ENCODE measurements at places on chromosomes 3 and 15.

- no peak for DNase-seq
These were observed 268.6 kb upstream of the UBE2E1 start for GRCh38 chr3:23537101-23537551.

DNA sequence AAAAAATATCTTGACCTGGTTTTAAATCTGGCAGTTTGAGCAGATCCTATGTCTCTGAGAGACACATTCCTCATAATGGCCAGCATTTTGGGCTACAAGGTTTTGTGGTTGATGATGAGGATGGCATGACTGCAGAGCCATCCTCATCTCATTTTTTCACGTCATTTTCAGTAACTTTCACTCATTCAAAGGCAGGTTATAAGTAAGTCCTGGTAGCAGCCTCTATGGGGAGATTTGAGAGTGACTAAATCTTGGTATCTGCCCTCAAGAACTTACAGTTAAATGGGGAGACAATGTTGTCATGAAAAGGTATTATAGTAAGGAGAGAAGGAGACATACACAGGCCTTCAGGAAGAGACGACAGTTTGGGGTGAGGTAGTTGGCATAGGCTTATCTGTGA lies 14.5 kb downstream of the TIGIT start:
- no peak for DNase-seq

DNA sequence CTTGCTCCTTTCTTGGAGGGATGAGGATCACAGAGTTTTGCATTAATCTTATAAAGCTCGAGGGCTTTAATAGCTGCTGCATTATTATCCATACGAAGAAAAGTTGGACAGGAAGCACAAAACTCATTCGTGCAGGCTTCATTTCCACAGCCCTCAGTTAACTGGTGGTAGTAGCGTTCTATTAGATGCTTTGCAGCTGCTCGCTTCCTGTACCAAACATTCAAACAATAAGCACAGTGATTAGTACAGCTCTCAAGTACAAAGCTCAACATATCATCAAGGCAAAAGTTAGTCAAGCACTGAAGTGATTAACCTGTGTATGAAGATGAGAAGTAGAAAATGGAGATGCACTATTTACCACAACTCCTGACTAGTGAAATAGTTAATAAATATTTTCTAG lies 63.3 kb downstream of the UBE3A start:
- DNase-seq, result no peak

- DNase-seq, result no peak
These were observed 58.1 kb downstream of the FEM1B start for GRCh38 chr15:68335655-68336054.

DNA sequence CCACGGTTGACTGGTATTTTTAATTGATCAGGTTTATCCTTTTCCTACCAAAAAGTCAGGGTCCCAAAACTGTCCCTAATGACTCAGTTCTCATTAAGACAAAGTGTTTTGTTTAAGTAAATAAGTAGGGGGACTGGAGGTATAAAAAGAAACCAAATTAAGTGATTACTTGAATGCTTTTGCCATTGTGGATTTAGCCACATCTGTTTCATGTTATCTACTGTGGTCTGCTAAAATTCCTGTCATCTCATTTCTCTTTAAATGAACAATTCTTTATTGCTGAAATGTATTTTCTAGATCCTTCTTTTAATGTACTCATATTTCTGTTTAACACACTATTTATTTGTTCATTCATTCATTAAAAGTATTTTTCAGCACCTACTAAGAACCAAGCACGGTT lies 625.9 kb upstream of the ADAMTS9 start:
- DNase-seq, result no peak

- DNase-seq, result no peak
These were observed 13.0 kb upstream of the SEC62 start for GRCh38 chr3:169953462-169954141.

DNA sequence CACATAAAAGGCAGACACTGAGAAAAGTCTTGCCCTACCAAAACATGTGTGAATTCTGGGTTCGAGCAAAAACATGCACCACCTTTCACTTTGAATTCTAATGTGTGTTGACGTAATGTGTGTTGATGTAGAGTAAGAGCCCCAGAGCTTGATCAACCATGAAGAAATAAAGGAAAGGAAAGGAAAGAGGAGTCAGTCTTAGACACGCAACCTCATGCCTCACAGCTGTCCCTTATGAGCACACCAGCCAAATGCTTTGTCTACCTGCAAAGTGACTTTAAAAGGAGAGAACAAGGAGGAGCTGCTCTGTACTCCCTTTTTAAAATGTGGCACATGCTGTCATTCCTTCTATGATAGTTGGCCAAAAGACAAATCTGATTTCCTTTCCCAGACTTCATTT lies 80.8 kb downstream of the RFTN1 start:
- no peak for DNase-seq

GRCh38 chr15:75156326-75157215 lies 45.1 kb upstream of the C15orf39 start:
- DNase-seq, result no peak

GRCh38 chr15:79442911-79443310 lies 10.8 kb downstream of the MINAR1 start:
- no peak for DNase-seq

GRCh38 chr3:54772746-54773145 lies 155.1 kb downstream of the LRTM1 start:
- no peak for DNase-seq

DNA sequence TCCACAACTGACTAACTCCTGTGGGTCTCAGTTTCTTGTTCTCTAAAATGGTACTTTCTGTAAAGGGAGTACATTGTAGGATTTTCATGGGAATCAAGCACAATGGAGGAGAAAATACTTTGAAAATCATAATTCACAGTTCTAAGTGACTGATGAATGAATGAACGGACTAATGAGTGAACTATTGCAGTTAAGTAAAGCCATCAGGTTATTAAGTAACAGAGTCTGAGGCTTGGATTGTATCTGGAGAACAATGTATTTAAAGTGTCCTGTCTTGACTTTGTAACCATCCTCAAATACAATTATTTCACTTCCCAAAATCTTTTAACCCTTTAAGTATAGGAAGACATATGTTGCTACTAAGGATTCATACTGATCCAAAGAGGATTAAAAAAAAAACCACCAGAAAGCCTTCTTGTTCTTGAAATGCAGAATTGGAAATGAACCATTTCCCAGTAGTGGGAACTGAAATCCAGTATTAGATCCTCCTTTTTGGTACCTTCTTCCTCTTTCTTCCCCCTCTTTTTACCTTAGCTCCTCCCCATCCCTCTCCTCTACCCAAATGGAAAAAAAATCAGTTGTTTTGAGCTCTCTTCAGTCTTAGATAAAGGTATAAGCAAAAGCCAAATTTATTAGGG lies 13.2 kb upstream of the BCL6 start:
- no peak for DNase-seq

DNA sequence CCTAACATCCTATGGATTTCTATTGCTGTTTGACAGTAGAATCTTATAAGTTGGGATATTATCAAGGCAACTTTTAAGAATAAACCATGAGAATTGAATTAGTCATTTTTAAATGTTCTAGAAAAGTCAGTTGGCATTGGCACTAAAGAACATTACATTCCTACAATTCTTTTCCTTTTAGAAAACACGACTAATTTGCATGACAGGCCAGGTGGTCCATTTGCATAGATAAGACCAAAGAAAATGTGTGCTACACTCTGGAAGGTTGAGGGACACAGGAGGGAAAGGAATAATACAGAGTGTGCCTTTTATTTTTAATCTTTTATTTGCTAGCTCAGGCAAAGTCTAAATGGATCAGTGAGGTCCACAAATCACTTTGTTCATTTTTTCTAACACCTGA lies 962.3 kb downstream of the EPHA3 start:
- DNase-seq, result no peak

DNA sequence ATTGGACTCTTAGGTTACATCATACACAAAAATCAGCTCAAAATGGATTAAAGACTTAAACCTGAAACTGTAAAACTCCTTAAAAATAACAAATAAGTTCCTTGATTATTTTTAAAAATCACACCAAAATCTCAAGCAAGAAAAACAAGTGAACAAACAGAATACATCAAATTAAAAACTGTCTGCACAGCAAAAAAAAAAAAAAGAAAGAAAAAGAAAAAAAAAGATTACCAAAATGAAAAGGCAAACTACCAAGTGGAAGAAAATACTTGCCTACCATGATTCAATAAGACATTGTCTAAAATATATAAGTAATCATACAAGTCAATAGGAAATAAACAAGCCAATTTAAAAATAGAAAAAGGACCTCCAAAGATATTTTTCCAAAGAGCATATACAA lies 17.5 kb downstream of the OR5K4 start:
- no peak for DNase-seq

GRCh38 chr3:61954097-61954540 lies 392.7 kb downstream of the PTPRG start:
- no peak for DNase-seq

DNA sequence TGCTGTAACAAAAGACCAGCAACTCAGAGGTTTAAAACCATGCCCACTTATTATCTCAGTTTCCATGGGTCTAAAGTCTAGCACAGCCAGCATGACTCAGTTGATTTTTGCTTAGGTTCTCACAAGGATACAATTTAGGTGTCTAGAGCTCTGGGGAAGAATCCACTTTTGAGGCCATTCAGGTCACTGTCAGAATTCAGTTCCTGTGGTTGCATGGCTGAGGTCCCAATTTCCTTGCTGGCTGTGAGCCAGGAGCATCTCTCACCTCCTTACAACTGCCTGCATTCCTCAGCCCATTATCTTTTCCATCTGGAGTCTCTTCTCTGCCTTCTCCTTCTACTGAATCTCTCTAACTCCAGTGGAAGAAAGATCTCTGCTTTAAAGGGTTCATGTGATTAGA lies 240.5 kb upstream of the CFAP20DC start:
- DNase-seq, result no peak

DNA sequence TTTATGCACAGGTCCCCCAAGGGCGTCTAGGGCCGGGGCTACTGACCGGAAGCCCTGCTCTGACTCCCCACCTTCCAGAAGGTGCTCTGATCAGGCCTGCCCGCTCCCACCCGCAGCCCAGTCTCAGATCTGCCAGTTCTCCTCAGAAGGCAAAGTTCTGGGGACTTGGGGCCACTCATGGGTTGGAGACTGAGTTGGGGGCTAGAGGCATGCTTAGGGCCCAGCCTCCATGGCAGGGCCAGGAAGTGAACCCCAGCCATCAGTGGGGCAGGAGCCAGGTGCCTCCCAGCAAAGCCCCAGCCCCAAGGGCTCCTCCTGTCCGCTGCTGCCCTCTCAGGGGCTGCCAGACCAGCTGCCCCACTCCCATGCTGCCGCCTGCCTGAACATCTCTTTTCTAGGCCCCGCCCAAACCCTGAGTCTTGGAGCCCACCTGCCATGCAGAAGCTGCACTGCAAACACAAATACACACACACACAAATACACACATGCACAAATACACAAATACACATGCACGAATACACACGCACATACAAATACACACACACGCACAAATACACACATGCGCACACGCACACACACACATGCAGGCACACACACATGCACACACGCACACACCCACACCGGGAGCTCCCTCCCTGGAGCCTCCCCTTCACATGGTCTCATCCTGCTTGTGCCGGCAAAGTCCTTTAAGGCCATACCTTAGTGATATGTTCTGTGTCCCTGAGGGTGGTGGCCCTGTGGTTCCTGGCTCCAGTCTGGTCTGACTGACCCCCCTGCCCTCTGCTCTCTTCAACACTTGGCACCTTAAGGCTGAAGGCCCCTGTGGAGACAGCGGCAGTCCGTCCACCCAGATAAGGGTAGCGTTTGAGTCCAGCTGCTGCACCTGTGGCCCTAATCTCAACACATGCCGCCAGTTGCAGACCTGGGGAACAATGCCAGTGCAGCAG lies 59.2 kb upstream of the KLF13 start:
- no peak for DNase-seq

GRCh38 chr3:149816986-149817385 lies 4.0 kb downstream of the RNF13 start:
- no peak for DNase-seq

All from stimulated activated CD8-positive, alpha-beta memory T cell treated with anti-CD3 and anti-CD28 coated beads, Interleukin-2, amount 100 ng/mL, for 1 hour (primary cell).